ENCODE measurements at places on chromosomes 5 and 9.

DNA sequence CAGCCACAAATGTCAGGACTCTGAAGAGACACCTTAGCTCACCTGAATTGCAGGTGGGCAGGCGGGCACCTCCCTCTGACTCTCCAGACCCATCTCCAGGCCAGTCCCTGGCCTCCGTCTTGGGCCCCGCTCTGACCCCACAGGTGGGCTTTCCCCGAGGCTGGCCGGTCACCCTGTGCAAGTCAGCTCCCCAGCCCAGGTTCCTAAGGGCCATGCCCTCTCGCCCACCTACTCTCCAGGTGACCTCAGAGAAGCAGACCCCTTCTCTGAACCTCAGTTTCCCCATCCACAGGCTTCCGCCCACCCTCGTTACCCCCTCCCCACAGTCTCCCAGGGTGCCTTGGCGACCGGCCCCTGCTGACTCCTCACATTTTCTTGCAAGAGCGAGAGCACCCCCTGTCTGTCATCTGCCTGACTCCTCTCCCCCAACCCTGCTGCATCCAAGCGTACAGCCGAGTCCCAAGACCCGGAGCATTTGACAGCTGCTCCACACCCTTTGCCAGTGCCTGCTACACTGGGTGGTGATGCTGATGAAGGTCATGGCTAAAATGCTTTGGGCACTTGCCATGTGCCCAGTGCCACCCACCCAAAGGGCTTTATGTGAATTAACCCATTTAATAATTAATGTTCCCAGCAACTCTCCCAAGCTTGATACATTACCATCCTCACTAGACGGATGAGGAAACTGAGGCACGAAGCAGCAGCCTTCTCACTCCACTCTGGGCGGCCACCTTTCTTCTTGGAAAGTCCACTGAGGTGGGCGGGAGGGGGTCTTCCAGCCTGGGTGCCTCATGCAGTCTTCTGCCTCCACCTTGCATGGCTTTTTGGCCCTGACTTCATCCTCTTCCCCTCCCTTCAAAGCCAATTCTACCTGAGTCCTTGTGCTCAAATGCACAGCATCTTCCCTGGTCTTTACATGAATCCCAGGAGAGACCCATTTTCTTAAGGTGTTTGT lies 51.1 kb upstream of the ORM1 start:
- DNase-seq: no peak

GRCh38 chr9:24708814-24709213 lies 163.1 kb upstream of the IZUMO3 start:
- DNase-seq: no peak

DNA sequence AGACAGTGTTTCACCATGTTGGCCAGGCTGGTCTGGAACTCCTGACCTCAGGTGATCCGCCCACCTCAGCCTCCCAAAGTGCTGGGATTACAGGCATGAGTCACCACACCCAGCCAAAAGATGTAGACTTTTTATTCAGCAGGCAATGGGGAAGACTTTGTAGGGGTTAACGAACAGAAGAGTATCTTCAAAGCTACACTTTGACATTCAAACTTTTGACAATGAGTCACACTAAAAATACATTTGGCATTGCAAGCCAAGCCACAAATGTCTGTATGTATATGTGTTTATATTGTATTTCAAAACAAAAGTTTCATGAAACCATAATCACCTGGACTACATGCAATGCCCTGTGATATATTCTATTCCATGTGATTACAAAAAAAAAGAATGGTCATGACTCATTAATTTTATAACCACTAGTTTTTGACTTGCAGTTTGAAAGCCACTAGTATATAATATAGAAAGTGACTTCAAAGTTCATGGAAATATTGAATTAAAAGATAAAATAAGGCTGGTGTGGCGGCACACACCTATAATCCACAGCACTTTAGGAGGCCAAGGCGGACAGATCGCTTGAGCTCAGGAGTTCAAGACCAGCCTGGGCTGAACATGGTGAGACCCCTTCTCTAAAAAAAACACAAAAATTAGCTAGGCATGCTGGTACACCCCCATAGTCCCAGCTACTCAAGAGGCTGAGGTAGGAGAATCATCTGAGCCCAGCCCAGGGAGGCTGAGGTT lies 8.3 kb downstream of the DIMT1 start:
- no peak for DNase-seq

DNA sequence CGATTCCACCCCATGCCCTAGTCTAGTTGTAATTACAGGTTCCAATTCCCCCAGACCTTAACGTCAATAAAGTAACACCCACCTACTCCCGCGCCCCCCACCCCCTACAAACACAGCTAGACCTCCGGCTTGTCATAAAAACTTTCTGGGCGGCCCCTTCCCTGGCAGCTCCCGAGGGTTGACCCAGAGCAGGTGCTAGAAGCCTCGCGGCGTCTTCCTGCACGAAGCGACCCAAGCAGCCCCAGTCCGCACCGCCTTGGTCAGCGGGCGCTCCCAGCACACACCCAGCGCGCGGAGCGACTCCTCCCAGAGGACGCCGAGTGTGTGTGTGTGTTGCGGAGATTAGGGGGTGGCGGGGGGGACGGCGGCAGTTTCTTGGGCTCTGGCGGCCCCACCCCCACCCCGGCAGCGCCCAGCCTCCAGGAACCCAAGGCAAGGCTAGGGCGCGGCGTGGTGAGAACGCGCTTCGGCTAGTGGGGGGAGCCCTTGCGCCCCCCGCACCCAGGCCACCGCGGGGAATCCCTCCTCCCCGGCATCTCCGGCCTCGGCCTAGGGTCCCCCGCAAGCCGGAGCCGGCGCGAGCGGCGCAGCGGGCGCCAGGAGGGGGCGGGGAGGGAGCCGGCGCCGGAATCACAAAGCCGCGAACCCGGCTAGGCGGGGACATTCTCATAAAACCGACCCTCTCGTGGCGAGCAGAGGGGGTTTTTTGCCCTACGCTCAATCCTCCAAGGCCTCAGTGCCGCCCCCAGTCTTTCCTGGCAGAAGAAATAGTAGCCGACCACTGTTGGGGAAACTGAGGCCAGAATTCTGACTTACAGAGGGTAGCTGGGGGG lies 2.2 kb downstream of the PCDH1 start:
- DNase-seq: no peak

GRCh38 chr9:29799227-29799626 lies 2225.9 kb upstream of the C9orf72 start:
- DNase-seq: no peak

GRCh38 chr5:115584501-115584900 lies 17.8 kb downstream of the TICAM2 start:
- DNase-seq: no peak

- no peak for DNase-seq
Measured at GRCh38 chr5:61667525-61668218, 335.6 kb downstream of the ZSWIM6 start.

DNA sequence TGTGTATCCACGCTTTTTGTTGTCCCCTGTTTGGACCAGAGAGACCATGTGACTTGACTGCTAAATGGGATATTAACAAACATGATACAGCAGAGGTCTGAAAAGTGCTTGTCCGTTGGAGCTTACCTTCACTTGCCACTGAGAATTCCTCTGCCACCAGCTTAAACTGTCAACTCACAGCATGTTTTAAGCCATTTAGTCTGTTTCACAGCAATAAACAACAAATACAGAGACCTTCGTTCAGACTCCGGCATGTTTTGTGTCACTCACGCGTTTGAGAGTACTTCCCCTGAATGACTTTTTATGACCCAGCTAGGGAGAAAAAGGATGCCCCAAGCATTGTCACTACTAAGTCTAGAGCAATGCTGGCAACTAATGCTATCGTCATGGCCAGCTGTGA lies 173.8 kb downstream of the PTPRD start:
- no peak for DNase-seq

DNA sequence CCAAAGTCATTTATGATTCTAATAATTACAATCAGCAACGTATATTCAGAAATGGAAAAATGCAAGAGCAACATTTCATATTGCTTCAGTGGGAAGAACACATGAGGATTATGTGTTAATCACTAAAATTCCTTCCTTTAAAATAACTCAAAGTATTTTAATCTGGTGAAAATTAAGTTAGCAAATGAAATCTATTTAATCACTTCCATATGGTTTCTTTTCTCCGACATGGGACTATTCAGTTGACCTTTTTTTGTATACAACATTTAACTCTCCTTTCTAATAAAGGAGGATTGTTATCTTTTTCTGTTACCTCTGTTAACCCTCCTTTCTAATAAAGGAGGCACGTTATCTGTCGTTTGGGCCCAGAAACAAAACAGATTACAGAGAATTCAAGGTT lies 59.9 kb downstream of the HOMER1 start:
- no peak for DNase-seq

DNA sequence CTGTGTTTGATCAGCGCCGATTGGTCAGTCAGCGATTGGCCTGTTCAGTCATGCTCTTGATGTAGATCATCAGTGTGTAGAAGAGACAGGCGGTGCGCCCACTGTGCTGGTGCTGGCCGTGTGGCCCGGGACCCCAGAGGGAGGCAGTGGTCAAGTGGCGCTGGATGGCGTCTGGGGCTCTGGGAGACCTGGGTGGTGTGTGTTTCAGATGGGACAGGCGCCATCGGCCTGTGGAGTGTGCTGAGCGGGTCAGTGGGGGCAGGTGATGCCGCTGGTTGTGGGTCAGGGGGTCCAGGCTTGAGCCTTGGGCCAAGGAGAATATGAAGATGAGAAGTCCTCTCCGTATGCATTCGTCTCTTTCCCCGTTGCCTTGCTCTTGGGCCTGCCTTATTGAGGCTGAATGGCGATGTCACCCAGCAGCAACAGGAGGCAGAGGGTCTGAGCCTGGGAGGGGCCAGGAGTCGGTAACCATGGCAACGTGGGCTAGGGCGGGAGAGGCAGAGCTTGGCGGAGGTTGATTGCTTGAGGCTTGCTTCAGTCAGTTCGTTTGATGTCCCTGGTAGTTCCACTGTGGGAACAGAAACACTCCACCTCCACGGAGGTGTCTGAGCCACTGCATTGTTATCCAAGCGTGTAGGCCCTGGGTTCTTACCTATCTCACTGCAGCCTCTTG lies 117.8 kb upstream of the CACNA1B start:
- DNase-seq: no peak

GRCh38 chr5:125409234-125409860 lies 662.9 kb upstream of the ZNF608 start:
- no peak for DNase-seq

- no peak for DNase-seq
Measured at GRCh38 chr5:57831932-57832331, 349.3 kb upstream of the ACTBL2 start.

DNA sequence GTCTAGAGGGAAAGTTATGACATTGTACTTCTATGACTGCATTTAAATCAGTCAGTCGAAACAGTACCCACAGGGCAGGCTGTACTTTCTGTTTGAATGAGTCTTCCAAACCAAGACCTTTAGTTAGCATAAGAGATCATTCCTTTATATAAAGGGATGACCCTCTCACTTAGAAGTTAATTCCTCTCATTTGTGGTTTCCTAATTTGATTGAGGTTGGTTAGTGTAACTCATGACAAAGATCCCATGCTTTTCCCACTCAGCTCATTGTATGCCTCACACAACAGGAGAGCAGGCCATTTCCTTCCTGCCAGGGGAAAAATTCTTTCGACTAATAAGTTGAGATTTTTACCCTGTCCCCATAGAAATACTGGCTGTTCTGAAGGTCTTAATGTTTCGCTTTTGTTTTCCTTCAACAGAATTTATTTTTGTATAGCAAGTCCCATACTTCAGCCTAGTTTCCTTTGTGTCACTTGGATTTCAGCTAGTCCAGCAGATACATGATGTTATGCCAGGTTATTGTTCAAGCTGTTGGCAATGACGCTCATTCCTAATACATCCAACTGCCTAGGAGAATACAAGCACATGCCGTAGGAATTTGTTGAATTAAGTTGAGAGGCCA lies 500.7 kb downstream of the SPATA31D1 start:
- no peak for DNase-seq

GRCh38 chr9:137406876-137407589 lies 15.9 kb downstream of the EXD3 start:
- DNase-seq: no peak

GRCh38 chr9:105293408-105293807 lies 49.0 kb downstream of the SLC44A1 start:
- no peak for DNase-seq

GRCh38 chr5:174995827-174996226 lies 271.4 kb downstream of the MSX2 start:
- no peak for DNase-seq

DNA sequence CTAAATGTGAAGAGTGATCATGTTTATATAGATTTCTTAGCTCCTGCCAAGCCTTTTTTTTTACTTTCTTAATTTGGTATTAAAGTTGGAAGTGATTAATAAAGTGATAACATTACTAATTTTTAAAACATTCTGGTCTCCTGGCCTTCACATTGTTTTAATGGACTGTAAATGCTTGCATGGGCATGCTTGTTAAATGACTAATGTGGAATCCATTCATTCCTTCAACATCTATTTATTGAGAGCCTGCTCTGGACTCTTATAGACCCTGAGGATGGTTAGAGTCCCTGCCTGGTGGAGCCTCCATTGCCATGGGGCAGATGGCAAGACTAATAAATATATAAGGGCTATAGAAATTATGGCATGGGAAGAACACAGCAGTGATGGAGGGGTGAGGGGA lies 103.5 kb downstream of the NTRK2 start:
- no peak for DNase-seq

DNA sequence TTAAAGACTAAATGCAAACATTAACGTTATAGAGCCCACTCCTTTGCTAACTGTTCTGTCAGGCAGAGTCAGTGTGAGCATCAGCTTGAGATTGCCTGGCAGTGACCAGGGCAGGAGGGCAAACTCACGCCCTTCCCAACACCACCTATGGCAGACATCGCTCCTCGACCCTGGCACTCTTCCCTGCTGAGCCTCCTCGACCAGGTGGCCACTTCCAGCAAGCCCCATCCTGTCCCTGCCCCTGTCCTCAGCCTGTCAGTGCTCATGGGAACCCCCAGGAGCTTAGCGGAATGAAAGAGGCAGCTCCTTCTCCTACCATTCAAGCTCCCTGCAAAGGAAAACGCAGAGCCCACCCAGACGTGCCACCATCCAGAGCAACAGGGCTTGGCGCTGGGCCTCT lies 42.0 kb downstream of the PRRT1B start:
- DNase-seq: no peak

DNA sequence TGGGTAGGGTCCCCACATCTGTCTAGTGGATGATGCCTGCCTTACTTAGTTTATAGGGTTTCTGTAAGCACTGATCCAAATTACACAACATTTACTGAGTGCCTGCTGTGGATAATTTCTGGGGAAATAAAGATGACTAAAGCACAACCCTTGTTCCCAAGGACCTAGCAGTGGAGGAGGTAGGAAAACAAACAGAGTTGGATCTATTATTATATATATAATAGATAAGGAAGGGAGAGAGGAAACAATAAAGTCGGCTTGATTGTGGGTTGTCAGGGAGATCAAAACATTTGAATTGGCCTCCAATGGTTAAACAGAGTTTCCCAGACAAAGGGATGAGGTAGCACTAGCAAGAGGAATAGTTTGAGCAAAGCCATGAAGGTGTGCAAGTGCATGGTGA lies 14.0 kb downstream of the IL33 start:
- no peak for DNase-seq

- DNase-seq: peak; percentile 38
Measured at GRCh38 chr5:149857499-149857898, 87.1 kb downstream of the PDE6A start.

GRCh38 chr5:60533789-60534188 lies 166.2 kb downstream of the DEPDC1B start:
- DNase-seq: no peak
